ENCODE measurements at places on chromosomes 1 and 21. TPM values are rescaled to one million over a fixed set of nuclear protein-coding genes. Genes with fewer than 3 reads are reported as not detected.

Gene PADI4
- not detected for total RNA-seq

Gene NUDT4B
- total RNA-seq: 17.1 TPM

Gene NR1I3
- total RNA-seq: not detected

Gene FAM163A
- under 0.01 TPM for total RNA-seq

Gene AGT
- total RNA-seq: 2.7 TPM

Gene KPNA6
- 22.6 TPM for total RNA-seq

Gene TEKT2
- total RNA-seq: 0.09 TPM

Gene XCL2
- not detected for total RNA-seq

Gene ID3
- total RNA-seq: 250 TPM

Gene S100A7
- not detected for total RNA-seq

Gene CLEC20A
- not detected for total RNA-seq

Gene ILDR2
- under 0.01 TPM for total RNA-seq

Gene IL6R
- 4.4 TPM for total RNA-seq

Gene UBAP2L
- 40.5 TPM for total RNA-seq

Gene TRAF3IP3
- 0.28 TPM for total RNA-seq

Gene STIL
- 1.7 TPM for total RNA-seq

Gene MMP23B
- 9.8 TPM for total RNA-seq

Gene FMO2
- total RNA-seq: 0.28 TPM

Gene ZNF695
- total RNA-seq: 0.71 TPM

Gene SPRR1A
- total RNA-seq: not detected

Gene ZNF593OS
- not detected for total RNA-seq

Gene FAM177B
- total RNA-seq: not detected

Gene S100A12
- not detected for total RNA-seq

Gene OR2M3
- total RNA-seq: not detected

Gene LCE1F
- not detected for total RNA-seq

Gene SPTA1
- 0.18 TPM for total RNA-seq

Gene PCP4
- total RNA-seq: not detected

Gene OR2T1
- total RNA-seq: not detected

Gene RPE65
- not detected for total RNA-seq

Gene KIAA1614
- total RNA-seq: 7.0 TPM

Gene BEND5
- not detected for total RNA-seq

Gene DISP3
- under 0.01 TPM for total RNA-seq

Gene SWT1
- total RNA-seq: 4.5 TPM

Gene MROH9
- not detected for total RNA-seq

Gene CLDN17
- not detected for total RNA-seq

Gene CFHR3
- total RNA-seq: not detected

Gene MCOLN2
- 3.1 TPM for total RNA-seq

Gene FAM72B
- 0.92 TPM for total RNA-seq
